ENCODE measurements at places on chromosomes 5 and 9.

DNA sequence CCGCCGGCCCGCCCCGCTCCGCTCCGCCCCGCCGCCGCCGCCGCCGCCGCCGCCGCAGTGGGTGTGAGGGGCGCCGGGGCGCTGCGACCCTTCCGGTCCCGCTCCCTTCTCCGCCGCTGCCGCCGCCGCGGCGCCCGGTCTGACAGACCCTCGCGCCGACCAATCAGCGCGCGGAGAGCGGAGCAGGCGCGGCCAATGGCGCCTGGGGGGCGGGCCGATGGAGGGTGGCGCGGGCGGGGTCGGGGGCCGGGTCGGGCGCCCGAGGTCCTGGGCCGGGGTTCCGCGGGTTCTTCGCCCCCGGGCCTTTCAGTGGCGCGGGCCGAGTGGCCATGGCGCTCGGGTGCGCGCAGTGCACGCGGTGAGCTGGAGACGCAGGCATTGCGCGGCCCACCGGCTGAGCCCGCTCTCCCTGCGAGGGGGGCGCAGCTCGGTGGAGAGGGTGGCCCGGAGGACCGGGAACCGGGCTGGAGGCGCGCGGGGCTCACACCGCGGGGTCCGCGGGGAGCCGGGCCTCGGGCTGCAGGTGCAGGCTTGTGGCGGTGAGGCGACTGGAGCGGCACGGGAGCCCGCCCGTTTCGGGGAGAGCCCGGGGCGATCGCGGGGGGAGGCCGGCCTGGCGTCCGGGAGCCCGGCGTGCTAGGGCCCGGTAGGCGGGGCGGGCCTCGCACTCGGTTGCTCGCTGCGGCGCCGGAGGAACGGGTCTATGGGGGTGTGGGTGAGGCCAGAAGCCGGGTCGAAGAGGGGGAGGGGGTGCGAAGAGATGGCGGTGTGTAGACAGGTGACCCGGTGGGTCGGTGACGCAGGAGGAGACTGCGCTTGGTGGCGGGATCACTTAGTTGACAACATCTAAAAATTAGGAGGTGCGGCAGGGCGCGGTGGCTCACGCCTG lies at the start of gene MAPK9:
MAPK9 (minus strand) TSS at position 141 of the 889 bp plus-strand sequence. CDS start 11,522 bp downstream, outside the sequence.
- DNase-seq: peak; percentile 78

GRCh38 chr9:91118704-91119025 lies 243.1 kb downstream of the AUH start:
- DNase-seq: no peak

- DNase-seq: no peak
Observed at GRCh38 chr9:98009936-98010335, 26.8 kb downstream of the ANP32B start.

DNA sequence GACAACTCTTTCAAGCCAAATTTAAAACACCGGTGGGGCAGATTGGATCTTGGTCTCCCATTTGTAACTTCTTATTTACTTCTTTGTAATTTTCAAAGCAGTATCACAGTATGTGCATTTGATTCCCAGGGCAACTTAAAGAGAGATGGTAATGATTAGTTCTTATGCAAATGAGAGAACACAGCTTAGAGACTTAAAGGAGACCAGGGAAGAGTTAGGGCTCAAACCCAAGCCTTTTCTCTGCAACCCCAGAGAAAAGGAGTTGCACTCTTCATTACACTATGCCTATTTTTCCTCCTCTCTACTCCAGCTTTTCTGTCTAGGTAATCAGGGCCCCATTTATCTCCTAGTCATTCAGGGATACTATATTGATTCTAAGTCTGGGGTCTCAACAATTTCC lies 237.8 kb upstream of the NMUR2 start:
- no peak for DNase-seq

GRCh38 chr5:179820127-179820482 lies 600 bp upstream of the SQSTM1 start:
- no peak for DNase-seq

DNA sequence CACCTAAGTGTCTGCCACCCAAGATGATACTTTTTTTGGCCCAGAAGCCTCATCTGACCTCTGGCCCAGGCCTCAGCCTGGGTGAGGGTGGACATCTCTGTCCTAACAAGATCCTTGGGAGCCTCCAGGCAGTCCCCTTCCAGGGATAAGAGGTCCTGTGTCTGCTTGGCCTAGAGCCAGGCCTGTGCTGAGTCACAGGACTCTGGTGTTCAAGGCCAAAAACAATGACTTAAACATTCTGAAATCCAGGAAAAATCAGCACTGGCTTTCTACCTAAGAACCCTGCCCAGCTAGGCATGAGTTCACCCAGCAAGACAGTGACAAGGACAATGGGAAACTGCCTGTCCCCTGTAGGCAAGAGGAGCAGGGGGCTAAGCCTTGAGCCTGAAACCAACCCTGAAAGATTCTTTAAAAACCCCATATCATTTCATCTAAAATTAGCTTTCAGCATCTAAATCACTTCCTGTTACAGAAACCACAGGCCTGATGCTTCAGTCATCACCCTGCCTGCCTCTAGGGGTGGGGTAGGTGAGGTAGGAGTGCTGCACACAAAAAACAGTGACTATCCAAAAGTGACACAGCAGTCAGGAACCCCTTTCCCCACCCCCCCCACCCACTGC lies 29.9 kb downstream of the CSF2 start:
- DNase-seq: peak; percentile 74

DNA sequence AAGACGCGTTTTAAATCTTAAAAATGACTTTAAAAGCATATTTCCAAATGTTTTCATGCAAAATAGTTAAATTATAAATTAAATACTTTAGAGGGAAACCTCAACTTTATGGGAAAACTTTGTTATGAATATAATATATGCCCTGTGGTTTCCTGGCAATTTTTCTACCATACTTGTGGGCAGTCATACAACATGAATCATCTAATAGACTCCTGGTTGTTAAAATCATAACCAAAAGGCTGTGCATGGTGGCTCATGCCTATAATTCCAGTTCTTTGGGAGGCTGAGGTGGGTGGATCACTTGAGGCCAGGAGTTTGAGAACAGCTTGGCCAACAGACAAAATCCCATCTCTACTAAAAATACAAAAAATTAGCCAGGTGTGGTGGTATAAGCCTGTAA lies 18.2 kb downstream of the ATP10B start:
- DNase-seq: no peak

GRCh38 chr5:97694091-97694490 lies 511.0 kb upstream of the RIOK2 start:
- no peak for DNase-seq

- no peak for DNase-seq
Observed at GRCh38 chr5:37055383-37055990, 178.9 kb downstream of the NIPBL start.

GRCh38 chr5:57175551-57176309 lies 1.9 kb downstream of the GPBP1 start:
- peak; percentile 23 for DNase-seq

DNA sequence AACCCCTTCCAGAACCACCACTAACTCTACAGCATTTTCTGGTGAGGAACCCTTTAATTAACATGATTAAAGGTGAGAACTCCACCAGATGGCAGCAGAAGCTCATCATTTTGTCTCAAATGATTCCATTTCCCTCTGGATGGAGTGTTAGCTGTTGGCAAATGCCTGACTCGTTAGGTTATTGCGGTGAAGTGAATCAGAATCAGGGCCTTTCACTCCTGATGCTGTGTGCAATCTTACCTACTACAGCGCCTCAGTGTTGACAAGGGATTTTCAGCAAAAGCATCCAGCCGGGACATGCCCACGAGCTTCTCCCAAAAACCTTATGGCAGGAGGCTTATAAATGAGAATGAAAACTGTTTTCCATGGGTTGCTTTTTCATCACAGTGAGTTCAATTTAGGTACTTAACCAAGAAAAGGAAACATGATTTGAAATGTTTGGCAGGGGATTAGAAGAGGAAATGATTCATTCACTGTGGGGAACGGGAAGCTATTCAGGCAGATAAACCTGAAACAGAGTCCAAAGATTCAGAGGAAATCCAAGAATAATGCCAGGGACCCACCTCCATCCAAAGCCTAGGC lies 48.0 kb upstream of the CAST start:
- DNase-seq: no peak

DNA sequence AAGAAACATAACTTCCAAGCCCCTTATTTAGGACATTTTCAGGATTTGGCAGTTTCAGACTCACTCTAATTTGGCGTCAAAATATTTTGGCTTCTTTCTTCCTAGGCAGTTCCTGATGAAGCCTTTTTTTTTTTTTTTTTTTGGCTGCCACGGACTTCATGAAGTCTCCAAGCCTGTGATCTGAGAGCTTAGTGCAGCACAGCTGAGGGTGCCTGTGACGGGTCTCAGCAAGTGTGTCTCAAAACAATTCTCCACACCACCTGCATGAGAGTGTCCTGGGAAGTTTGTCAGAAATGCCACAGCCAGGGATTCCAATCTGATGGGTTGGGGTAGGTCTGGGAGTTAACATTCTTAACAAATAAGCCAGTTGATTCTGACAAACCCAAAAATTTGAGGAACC lies 6.0 kb upstream of the ESM1 start:
- DNase-seq: no peak

- DNase-seq: no peak
Observed at GRCh38 chr9:128089299-128089698, 21.3 kb downstream of the SLC25A25 start.

DNA sequence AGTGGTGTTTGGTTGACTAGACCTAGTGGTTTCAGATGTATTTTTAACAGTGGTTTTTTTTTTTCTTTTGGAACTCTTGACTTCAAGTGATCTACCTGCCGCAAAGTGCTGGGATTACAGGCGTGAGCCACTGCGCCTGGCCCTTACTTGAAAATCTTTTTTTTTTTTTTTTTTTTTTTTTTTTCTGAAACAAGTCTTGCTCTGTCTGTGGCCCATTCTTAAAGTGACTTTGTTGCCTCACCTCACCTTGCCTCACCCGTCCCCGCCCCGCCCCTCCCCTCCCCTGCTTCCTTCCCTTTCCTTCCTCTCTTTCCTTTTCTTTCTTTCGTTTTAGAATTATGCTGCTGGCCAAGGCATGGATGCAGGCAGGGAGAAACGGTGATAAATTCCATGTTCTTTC lies 26.0 kb downstream of the GPBP1 start:
- no peak for DNase-seq

DNA sequence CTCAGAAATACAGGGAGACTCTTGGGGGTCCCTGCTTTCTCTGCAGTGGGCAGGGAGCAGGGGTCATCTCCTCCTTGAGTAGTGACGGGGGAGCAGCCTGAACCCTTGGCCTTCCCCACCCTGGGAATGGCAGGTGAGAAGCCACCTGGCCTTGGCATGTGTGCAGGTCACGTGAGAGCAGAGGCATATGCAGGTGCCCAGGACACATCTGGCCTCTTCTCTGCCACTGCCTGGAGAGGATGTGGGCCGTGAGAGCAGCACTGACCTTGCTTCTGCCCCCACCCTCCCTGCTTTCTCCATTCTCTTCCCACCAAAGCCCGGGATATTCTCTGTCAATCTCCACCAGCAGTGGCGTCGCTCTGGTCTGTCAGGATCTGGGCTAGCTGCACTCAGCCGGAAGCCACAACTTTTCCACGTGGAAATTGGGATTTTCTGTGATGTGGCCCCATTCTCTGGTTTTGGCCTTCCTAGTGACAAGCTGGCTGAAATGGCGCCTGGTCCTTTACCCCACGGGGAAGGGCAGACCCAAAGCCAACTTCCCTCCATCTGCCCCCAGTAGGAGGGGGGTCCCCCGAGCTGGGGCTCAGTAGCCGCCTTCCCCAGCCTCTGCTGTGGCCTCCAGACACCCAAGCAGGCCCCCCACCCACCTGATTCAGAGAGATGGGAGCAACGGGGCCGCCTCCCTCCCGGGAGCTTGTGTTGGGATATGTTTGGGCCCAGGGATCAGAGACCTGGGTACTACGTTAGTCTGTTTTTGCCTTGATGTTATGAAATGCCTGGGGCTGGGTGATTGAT lies 70.4 kb upstream of the FCN1 start:
- no peak for DNase-seq

GRCh38 chr9:138047469-138048040 lies 170.0 kb downstream of the CACNA1B start:
- DNase-seq: no peak
